ENCODE measurements at places on chromosomes 5 and 9.

DNA sequence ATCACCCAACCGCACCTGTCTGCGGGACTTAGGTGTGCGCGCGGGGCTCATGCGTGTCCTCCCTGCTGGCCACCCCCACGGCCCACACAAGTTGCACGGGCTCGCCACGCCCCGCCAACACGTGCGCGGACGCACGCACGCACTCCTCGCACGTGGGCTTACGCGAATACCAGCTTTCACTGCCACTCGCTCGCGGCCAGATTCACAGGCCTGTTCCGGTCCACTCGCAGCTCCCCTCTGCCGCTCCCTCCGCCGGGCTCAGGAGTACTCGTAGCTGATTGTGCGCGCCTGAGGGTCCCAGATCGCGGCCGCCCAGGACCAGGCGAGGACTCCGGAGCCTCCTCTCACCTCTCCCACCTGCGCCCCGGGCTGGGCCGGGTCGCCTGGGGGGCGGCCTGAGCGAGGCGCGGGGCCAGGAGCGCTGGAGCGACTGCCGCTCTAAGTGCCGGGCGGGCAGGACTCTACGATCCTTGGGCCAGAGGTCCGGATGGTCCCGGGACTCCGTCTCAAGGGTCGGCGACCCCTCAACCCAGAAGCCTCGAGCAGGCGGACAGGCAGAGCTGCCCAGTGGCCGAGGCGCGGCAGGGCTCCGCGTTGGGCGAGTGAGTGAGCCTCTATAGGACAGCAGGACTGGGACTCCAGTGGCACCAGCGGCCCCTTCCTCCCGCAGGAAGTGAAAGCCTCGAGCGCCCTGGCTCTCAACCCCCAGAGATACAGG is 3.4 kb downstream of the PCDHGC5 start:
- no peak for DNase-seq

DNA sequence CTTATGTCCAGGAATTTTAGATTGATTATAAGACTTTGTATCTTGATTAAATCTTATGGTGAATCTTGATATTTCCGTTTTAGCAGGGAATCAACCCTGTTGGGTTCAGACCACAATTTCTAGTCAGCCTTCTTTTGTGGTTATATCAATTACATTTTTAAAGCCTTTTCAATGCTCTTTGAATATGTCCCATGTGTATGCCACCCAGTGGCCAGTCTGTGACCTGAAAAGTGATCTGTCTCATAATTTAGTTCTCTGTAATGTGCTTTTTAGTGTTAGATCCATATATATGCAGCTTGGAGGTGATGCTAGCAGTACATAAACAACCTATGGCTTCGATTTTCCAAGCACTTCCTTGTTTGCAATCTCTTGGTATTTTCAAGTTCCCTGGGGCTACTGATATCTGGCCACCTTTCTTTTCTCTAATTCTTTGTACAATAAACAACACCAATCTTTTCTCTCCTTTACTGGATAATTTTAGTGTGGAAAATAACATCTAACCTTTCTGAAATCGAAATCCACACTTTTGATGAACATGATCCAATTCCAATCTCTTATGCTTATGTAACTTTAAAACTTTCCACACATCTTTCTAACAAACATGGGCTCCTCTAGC is 28.8 kb downstream of the PDE8B start:
- no peak for DNase-seq

- DNase-seq = no peak
These were observed 43.3 kb upstream of the NCS1 start for GRCh38 chr9:130128733-130129431.

DNA sequence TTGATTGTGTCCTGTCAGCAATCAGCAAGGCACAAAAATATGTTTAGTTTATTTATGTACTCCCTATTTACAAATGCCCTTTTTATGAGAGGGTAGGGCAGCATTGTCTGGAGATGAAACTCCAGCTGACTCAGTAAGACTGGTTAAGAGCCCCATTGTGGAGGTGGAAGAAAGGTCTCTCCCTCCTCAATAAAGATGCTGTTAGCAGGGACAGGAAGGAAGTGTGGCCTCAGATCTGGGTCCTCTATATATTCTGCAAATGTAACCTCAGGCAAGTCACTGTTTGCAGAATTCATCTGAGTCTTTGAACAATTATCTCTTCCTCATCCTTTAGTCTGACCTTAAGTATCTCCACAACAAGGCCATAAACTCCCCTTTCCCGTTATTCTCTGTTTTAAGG is 48.3 kb upstream of the TRAF1 start:
- no peak for DNase-seq

DNA sequence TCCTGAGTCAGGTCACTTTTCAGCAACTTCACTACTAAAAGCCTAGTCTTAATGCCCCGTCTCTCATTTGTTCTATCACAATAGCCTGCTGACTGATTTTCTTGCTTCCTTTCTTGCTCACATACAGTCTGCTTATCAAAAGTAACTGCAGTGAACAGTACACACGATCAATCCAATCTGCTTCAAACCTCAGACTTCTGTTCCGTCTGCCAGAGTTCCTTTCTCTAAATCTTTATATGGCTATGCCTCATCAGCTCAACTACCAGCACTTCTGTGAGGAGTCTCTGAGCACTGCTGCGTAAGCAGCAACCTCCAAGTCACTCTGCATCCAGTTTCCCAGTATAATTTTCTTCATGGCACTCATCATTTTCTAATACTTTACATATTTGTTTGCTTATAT is 34.8 kb upstream of the PUM3 start:
- DNase-seq = no peak

DNA sequence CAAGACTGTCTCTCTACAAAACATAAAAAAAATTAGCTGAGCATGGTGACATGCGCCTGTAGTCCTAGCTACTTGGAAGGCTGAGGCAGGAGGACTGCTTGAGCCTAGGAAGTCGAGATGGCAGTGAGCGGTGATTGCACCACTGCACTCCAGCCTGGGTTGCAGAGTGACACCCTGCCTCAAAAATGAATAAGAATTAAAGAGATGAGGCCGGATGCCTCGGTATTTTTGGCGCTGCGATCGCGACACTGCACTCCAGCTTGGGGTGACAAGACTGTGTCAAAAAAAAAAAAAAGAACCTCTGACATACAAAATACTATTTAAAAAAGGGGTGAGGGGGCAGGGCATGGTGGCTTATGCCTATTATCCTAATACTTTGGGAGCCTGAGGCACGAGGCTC is 7.3 kb downstream of the GPBP1 start:
- DNase-seq = no peak

- no peak for DNase-seq
These were observed 4.5 kb upstream of the DBN1 start for GRCh38 chr5:177477701-177478477.

Measured in SK-N-MC (cell line).